Activated T-helper 2 cell treated with anti-CD3 and anti-CD28 coated beads, Interferon-gamma antibody, Interleukin-2, Interleukin-4, amounts not matched to agents 10 μg/mL and 5 μg/mL and 100 μg/mL, durations not matched to agents 14 hours and 24 hours and 36 hours (primary cell): ENCODE measurements at places on chromosomes 2 and 18. TPM values are rescaled to one million over a fixed set of nuclear protein-coding genes. Genes with fewer than 3 reads are reported as not detected.

GRCh38 chr2:82968358-82968757 lies 1490.7 kb downstream of the SUCLG1 start:
- no peaks in the 10 kb centered on the region for H3K36me3 ChIP-seq
- H3K4me3 ChIP-seq, result no peak overlapping the region
- H3K27ac ChIP-seq, result no peak overlapping the region
- no peaks in the 10 kb centered on the region for H3K27me3 ChIP-seq

DNA sequence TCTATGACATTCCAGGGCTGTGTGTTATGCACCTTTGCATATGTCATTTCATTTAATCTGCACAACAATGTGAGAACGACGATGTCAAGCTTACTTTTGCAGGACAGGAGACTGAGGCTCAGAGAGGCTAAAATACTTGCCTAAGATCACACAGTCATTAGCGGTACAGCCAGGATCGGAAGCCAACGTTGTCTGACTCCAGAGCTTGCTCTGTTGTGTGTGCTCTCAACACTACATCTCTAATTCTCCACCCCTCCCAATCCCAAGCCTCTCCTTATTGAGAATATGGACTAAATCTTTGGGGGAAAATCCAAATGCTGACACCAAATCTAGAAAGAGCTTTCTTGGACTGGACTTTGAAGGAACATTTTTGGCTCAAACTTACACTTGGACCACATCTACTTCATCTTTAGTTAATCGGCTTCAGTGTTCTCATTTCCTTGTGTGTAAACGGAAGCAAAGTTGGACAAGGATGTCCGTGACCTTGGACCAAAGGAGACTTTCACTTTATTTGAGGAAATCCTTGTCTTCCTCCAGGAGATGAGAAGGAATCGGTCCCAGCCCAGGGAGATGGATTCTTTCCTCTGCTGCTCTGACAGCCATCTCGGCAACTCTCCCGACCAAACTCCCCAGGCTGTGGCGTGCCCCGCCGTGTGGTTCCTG lies 242.4 kb downstream of the LPIN1 start:
- no peaks in the 10 kb centered on the region for H3K36me3 ChIP-seq
- H3K4me3 ChIP-seq, result no peak overlapping the region
- no peak overlapping the region for H3K27ac ChIP-seq
- H3K4me1 ChIP-seq, result no peaks in the 10 kb centered on the region

The TRABD2A gene
- 67.9 and 71.2 TPM in 2 replicates for total RNA-seq

The C2orf76 gene
- 11.0 and 13.3 TPM in 2 replicates for total RNA-seq
